ENCODE measurements at places on chromosomes 6 and 20.
A peak's percentile ranks its signal among the peaks of the same experiment; 100 is the strongest.

- no peak for ATAC-seq
Observed at GRCh38 chr6:3336066-3336786, 77.5 kb downstream of the PSMG4 start.

DNA sequence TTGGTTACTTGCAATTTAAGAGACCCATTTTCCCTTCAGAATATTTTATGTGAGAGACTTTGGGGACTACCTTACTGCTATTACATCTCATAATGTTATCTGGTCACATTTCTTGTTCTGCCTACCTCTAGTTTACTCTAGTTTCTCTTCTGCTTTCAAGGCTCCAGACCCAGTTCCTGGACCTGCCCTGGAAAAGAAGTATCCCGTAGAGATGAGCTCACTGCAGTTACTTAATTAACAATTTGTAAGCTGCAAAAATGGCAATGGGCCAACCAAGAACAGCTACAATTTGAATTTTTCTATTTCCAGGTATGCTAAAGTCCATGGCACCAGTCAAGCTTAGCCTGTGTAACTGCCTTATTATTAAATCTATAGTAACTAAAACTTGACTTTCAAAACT is 25.0 kb downstream of the TAB2 start:
- no peak for ATAC-seq

DNA sequence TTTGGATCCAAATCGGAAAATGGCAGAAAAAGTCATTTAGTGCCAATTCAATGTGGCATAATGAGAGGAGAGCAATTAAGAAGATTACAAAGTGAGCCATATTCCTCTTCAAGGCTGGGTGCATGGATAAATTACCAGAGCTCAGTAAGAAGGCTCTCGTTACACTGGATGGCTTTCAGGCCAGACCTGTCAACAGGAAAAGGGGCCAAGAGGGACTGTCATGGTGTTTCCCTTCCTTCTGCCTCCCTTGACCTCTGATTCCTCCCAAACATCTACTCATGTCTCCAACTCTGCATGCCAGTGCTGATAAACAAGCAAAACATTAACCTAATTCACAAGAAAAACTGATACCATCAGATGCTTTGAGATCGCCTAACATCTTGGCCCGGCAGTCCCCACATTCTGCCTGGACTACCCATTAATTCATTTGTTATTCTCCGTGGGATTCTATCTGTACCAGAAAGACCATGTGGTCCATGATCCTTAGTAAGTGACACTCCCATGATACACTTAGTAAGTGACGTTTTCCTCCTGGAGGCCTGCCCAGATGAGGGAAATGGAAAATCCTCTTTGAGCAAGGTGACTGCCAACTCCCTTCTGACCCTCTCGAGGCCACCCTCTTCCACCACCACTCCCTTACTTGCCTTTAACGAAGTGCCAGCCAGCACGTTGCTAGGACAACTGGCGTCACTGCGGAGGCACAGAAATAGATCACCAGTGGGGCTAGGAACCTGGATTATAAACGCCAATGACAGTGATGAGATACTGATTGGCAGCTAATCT is 239.2 kb downstream of the GMPR start:
- ATAC-seq: no peak

DNA sequence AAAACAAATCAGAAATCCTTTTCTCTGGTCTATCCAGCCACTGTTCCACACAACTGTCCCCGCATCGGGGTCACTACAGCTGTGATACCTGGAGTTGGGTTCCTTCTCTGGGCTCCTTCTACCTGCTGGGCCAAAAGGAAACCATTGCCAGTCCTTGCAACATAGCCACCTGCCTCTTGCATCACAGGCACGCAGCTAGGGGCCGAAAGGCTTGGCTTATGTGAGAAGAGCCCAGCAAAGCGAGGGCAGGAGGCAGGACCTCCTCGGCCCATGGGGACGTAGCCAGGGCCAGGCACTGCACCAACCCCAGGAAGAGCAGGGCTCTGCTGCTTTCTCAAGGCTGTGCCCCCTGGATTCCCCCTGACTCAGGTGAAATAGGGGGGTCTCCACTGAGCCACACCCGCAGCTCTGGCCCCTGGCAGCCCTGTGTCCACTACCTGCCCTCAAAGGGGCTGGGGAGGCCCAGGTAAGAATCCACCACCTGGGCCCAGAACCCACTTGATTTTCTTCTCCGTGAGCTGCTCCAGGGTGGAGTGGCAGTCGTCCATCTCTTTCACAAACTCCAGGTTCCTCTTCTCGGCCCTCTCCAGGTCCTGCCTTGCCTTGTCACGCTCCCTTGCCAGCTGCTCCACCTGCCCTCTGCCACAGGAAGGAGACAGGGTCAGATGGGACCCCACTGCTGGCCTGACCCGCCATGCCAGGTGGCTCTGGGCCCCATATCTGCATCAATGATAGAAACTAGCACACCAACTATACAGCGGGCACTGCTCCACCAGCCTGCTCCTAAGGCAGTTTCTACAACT is 88.9 kb downstream of the GINS1 start:
- no peak for ATAC-seq

DNA sequence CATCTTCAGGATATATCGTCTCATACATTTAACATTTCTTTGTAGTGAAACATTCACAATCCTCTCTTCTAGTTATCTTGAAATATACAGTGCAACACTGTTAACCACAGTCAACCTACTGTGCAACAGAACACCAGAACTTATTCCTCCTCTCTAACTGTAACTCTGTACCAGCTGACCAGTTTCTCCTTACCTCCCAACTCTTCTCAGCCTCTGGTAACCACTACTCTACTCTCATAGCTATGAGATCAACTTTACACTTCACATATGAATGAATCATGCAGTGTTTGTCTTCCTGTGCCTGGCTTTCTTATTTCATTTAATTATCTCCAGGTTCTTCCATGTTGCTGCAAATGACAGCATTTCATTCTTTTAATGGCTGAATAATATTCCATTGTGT is 337.6 kb downstream of the BTBD9 start:
- ATAC-seq: no peak

- ATAC-seq: peak; percentile 98
Observed at GRCh38 chr6:136249811-136250685, at the start of gene MTFR2. Gene MTFR2 (minus strand): TSS chr6:136250311. CDS start chr6:136249099, 1,212 bp downstream.

DNA sequence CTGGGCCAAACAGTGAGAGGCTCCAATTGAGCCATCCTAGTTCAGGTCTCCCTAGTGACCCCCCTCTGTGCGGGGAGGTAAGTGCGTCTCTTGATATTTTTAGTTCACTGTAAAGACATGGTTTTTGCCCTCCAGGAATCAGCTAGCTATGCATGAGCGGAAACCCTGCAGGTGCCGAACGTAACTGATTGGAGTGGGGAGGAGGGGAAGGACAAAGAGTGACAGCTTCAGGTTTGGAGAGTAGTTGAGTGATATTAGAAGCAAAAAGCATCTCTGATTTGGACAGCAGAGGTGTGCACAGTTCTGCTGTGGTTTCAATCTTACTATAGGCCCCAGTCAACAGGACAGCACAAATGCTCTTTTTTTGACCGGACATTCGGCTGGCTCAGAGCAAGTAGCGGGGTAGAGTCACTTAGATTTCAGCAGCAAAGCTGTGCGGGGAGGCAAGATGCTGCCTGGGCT is 31.8 kb downstream of the TBC1D7 start:
- no peak for ATAC-seq

DNA sequence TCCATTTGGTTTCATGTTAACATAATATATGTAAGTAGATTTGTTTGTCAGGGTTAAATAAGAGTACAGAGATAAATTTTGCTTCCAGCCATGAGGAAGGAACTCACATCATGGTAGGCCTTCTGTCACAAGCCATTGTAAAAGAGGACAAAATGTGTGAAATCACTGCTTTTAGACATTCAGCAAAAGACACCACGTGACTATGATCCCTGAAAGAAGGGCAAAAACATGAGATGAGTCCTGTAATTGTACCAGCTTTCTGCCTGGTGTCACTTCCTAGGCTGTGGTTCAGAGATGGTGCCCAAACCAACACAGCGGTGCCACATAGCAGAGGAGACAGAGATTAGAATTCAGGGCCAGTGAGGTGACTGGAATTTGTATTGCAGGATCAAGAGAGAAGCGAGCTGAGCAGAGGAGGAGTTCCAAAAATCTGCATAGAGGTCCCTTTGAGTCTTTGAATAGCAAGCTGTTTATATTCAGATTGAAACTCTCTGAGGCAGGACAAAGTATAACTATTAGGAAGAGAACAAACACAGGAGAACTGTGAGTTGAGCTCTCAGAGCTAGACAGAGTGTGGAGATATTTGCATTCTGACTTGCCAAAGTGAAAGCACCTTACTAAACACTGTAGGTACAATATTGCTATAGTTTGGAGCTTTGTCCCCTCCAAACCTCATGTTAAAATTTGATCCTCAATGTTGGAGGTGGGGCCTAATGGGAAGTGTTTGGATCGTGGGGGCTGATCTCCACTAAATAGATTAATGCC is 52.6 kb upstream of the PDE7B start:
- ATAC-seq: no peak

DNA sequence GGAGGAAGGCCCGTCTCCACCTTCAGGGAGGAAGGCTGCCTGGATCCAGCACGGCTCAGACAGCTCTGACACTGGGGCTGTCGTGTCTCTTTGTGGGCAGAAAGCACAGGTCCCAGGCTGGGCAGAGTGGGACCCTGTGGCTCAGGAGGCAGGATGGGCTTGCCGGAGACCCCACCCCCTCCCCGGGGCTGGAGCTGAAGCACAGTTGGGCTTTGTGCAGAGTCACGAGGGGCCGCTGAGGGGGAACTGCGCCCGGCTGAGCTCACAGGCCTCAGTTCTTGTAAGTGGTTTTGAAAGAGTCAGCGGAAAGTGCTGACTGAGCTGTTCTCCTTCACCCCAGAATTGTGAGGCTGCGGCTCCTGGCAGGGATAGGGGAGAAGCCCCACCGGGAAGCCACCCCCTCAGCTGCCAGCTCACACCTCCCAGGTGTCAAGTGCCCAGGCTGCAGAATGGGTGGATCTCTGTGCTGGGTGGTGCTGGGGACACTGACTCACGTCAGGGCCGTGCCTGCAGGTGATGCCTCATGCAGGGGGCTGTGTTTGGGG is 145.5 kb upstream of the RNF24 start:
- ATAC-seq: peak; percentile 25

DNA sequence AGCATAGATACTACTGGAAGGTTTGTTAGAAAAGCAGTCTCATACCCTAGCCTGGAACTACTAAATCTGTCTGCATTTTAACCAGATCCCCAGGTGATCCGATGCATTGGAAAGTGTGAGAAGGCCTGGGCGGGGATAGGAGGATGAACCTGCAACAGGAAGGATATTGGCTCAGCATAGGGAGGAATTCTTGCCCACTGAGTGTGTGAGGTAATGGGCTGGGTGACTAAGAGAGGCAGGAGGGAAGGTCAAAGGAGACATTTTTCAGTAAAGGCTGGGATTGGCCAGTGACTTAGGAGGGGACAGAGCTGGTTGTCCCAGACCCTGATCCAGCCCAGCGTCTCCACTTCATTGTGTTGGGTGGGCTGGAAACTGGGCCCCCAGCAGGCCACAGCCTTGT is 191.0 kb upstream of the LRFN2 start:
- no peak for ATAC-seq

DNA sequence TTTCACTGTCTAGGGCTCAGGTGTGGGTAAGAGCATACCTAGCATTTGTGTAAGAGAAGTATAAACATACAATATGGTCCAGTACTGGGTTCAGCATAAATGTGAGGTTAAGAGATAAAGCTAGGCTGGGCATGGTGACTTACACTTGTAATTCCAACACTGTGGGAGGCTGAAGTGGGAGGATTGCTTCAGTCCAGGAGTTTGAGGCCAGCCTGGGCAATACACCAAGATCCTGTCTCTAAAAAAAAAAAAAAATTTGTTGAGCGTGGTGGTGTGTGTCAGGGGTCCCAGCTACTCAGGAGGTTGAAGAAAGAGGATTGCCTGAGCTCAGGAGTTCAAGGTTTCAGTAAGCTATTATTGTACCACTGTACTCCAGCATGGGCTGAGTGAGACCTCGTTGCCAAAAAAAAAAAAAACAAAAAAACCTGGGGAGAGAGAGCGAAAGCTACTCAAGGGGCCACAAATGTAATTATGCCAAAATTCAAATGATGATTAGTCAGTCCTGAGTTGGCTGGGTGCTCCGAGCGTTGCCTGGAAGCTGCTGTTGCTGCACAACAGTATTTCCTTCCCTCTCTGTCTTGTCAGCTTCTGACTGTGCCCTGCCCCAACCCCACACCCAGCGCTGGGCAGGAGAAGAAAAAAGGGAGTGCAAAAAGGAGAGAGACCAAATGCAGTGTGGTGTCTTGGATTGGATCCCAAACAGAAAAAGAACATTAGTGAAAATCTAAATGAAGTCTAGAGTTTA is 24.0 kb downstream of the CMTR1 start:
- ATAC-seq: no peak

DNA sequence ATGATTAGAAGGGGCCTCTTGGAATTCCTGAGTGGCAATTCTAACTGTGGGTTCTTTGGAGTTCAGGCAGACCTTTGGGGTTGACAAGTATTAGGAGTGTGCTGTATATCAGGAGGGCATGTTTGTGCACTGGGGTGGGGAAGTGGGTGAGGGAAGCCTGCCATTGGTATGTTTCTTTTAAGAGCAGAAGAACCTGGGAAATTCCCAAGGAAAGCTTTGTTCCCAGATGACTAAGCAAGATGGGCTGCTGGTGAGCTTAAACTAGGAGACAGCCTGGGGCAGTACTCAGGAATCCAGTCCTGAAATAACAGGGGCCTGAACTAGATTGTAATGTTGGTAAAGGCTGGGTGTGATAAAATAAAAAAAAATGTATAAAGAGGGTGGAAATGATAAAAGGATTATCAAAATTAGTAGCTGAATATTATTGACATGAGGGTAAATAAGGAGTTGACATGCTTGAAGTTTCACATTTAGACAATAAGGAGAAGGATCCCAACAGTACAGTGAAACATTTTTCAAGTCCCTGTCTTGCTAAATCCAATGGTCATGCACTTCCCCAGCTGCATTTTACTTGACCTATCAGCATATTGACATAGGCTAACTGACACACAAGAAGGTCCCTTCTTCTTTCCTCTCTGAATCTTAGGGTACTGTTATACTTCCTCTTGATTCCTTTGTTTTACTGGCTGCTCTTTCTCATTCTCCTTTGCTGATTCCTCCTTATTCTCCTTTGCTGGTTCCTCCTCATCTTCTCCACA is 18.4 kb upstream of the IFNGR1 start:
- no peak for ATAC-seq

DNA sequence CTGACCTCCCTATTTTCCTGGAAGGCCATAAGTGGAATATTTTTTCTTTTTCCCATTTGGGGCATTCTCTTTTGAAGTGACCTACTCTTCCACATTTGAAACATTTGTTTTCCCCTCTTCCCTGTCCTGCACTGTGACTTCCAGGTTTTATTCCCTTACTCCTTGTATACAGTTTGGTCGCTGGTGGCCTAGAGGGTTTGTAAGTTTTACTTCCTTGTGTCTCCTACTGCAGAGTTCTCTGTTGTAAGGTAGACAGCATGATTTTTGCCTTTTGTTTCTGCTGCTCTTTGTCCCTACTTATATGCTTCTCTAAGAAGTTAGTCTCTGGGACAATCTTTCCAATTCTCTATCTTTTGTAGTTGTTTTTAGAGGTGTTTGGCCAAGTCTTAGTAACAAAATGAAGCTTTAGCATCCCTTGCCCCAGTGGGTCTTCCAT is 7.4 kb upstream of the ZNFX1 start:
- ATAC-seq: no peak

- ATAC-seq: no peak
Observed at GRCh38 chr20:42678895-42679294, 510.8 kb downstream of the PTPRT start.

GRCh38 chr20:8809107-8809953 is 259.6 kb upstream of the PLCB4 start:
- ATAC-seq: no peak

Measured in activated CD4-positive, CD25-positive, alpha-beta regulatory T cell treated with anti-CD3 and anti-CD28 coated beads, Interleukin-2, amount 50 U/mL, for 24 hours (primary cell).